ENCODE measurements at places on chromosomes 2 and 18.

DNA sequence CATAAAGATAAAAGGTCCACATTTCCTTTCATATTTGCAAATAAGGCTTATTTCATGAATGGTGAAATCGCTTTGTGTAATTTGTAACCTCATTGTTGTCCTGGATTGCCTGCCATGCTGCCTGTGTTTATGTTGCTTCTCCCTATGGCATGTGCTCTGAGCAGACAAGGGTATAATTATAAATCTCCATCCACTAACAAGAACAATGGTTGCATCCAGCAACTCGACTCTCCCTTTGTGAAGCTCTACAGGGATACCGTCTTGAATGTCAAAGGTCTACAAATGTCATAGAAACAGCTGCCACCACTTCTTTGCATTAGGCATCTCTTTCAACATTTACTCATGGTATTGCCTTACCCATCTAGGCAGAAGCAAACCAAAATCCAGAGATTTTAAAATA is 209.6 kb downstream of the SLC8A1 start:
- no peak for DNase-seq

GRCh38 chr2:212089873-212090272 is 448.7 kb downstream of the ERBB4 start:
- DNase-seq: no peak

- DNase-seq: no peak
These were observed 17.7 kb downstream of the SCYGR5 start for GRCh38 chr2:227684258-227684657.

GRCh38 chr2:88177556-88177955 is 7.4 kb downstream of the THNSL2 start:
- no peak for DNase-seq

GRCh38 chr2:39805936-39806608 is 27.0 kb upstream of the THUMPD2 start:
- no peak for DNase-seq

GRCh38 chr2:160254189-160254762 is 54.2 kb upstream of the ITGB6 start:
- DNase-seq: no peak

GRCh38 chr18:76354348-76354747 is 140.7 kb downstream of the ZNF516 start:
- no peak for DNase-seq

DNA sequence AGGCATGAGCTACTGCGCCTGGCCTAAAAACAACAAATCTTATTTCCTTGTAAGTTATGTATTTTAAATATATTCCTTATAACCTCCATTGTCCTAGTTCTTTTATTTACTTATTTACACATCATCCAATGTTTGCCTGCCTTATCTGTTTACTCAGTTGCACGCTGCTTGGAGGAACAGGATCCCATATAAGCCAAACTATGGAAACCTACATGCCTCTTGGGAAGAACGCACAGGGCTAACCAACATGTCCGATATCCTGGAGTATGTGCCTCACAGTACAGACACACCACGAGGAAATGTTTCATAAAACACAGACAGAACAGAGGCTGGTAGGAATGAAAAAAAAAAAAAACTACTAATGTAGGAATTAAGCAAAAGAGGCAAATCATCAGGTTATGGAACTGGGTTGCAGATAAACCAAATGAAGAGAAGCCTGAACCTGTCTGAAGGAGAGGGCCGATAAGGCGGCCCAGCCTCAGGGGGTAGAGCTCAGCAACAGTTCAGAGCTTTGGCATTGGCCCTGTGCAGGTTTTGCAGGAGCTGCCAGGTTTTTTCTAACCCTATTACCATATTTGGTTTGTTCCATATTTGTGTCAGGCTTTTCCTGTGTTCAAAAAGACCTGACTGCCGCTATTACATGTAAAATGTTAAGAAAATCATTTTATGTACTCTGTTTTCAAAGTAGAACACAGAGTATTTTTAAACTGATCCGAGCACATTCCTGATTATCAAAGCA is 19.9 kb upstream of the SP3 start:
- DNase-seq: no peak

- no peak for DNase-seq
These were observed 80.7 kb downstream of the CYRIA start for GRCh38 chr2:16584824-16585540.

DNA sequence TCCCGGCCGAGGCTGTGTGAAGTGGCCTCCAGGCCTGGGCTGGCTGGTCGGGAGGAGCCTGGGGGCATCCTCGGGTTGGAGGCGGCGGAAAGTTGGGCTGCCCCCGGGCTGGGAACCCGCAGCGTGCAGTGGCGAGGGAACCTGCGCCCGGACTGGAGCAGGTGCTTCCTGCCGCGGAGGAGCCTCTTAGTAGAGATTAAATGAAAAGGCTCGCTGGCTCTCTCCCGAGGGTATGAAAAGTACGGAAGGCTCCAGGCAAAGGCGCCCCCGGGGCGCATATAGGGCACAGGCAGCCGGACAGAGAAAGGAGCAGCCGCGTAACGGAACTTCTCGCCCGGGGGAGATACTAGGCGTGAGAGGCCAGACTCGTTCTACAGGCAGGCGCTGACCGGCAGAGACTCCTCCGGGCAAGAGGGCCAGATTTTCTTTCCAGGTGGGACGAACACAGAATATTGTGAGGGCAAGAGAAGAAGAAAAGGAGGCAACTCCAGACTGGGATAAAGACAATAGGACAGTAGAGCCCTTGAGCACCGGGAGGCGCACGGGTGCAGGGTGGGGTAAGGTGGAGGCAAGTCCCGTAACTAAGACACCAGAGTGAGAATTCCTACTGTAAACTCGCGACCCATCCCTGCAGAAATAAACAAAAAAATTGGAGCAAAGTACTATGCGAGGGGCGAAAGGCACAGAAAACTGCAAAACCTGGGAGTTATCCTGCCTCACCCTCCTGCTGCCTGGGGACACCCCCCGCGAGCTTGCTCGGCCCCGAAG is 816 bp downstream of the CDH2 start:
- no peak for DNase-seq

GRCh38 chr2:16613539-16614011 is 52.1 kb downstream of the CYRIA start:
- no peak for DNase-seq

DNA sequence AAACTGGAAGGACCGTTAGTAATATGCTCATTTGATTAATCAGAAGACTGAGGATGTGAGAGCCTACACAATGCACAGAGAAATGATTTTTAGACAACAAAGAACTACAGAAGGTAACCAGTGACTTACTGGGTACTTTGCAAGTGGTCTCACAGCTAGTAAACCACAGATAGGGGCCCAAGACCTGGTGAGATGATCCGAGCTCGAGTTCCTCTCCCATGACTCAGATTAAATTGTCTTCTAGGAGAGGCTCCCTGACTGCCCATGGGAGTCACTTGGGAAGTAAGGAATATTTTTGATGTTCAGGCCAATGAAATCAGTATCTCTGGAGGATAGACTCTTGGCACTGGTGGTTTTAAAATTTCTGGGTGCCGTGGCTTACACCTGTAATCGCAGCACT is 220.2 kb downstream of the CLIP4 start:
- DNase-seq: no peak

- DNase-seq: no peak
These were observed 124.3 kb downstream of the ICOS start for GRCh38 chr2:204060841-204061240.

DNA sequence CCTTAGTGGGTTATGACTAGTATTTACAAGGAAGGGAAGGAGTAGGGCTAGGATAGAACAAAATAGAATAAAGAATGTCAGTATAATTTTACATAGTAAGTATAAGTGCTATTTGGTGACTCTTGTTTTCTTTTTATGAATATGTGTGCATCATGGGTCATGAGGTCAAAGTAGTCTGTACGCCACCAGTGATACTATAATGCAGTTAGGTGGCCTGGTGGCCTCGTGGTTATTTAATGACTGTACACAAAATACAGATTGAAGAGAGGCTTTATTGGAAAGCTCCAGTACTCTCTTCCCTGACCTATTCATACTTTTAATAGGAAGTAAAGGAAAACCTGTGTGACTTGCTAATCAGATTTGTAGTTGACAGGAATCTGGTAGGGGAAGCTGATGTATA is 27.3 kb downstream of the CAB39 start:
- DNase-seq: no peak

Measured in stimulated activated CD8-positive, alpha-beta memory T cell treated with anti-CD3 and anti-CD28 coated beads, Interleukin-7, amount 100 ng/mL, for 24 hours (primary cell).